NCI-H2029 (cell line): ENCODE measurements at places on chromosomes 2 and 18.

DNA sequence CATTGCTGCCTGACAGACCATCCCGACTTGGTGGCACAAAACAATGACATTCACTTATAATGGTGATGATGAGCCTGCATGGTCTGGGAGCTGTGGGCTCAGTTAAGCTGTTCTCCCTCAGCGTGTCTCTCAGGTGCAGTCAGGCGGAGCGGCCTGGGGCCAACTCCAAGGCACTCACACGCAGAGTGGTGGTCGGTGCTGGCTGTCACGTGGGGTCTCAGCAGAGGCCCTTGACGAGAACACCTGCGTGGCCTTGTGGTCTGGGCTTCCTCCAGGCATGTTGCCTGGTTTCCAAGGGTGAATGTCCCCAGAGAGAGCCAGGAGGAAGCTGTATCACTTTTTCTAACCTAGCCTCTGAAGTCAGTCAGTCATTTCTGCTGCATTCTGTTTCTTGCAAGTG, 29.8 kb downstream of the ARMC9 start:
- DNase-seq = peak; percentile 48

- peak; percentile 13 for DNase-seq
Observed at GRCh38 chr18:65990944-65991708, 240.3 kb downstream of the CDH7 start.

DNA sequence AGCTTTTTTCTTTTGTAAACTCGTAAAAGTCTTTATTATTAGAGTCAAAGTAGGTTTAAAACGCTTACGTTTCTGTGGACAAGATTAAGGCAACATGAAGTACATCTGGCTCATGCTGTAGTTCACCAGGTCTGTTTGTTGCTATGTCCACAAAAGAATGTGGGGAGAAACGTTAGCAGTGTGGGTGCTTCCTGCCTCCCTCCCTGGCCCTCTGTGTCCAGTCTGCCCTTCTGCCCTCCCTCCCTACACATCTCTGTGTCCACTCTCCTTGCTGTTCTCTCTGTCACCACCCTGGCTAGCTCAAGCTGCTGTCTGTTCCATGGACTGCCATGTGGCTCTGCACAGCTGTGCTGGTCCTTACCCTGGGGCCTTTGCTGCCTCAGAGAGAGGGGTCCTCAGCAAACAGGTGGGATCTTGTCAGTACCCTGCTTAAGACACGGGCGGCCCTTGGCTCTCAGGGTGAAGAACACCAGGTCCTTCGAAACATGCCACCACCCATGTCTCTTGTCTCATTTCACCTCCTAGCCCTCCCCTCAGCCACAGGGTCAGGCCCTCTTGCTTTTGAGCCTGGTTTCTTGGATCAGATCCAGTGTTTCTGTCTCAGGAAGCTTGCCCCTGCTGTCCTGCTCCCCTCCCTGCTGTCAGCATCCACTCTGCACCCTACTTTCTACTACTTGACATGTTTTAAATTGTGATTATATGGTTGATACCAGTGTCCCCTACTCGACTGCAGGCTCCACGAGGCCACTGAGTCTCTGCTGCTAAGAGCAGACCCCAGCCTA, 79.2 kb downstream of the LIMS1 start:
- no peak for DNase-seq

DNA sequence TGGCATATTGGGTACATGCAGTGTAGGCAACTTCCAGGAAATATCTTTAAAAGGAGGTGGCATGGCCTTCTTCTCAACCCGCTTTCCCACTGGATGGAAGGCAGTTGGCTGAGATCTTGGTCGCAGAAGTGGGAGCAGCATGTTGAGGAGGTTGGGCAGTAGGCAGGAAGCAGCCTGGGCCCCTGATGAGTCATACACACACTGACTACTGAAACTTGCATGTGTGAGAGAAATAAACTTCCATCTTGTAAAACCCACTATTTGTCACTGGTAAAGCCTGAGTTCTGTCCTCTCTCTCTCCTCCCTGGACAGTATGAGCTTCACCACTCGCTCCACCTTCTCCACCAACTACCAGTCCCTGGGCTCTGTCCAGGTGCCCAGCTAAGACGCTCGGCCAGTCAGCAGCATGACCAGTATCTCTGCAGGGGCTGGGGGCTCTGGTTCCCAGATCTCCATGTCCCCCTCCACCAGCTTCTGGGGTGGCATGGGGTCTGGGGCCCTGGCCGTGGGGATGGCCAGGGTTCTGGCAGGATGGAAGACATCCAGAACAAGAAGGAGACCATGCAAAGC, 233.8 kb upstream of the SPRED2 start:
- no peak for DNase-seq

DNA sequence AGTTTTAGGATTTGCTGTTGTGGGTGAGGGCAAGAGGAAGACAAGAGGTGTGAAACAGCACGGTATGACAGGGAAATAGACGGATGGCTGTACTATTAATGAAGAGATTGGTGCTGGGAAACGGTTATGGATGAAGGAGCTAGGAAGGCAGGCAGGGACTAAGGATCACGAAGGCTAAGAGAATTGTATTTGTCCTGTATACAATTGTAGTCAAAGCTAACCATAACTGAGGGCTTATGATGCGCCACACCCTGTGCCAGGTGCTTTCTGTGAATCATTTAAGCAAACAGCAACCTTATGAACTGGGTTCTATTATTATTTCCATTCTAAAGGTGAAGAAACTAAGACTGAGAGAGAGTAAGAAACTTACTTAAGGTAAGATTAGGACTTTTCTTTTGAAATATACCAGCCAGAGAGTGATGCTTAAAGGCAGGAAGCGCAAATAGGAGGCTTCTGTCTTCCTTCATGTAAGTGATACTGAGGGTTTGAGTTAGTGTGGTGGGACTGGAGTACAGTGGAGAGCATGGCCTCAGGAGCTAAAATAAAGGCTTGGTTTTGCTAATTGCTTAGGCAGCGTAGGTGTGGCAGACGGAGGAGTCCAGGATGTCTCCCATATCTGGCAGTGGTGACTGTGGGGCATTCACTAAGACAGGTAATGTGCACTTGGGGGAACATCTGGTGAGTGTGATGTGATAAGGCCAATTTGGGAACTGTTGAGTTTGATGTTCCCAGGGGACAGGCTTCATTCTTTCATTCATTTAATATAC, 85.8 kb downstream of the PLEKHM3 start:
- no peak for DNase-seq

DNA sequence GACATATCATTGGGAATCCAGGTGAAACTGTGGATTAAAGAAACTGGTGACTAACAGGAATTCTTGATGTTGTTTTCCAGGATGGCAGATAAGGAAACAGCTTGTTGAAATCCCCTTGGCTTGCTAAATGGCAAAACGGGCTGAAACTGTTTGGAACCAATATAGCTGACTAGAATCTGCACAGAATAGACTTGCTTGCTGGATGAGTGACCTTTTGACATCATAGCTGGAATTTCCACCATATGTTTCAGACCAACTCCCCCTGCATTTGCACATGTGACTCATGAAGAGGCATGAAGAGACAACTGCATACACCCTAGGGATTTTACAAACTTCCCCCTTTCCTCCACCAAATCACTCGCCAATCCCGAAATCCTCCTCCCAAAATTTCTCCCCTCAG, 87.7 kb upstream of the LYPD1 start:
- DNase-seq = no peak

- no peak for DNase-seq
Observed at GRCh38 chr2:197158591-197159550, 151.7 kb downstream of the ANKRD44 start.

- DNase-seq = no peak
Observed at GRCh38 chr2:229559986-229560385, 154.4 kb downstream of the DNER start.

GRCh38 chr2:121319941-121320340, 34.9 kb upstream of the TFCP2L1 start:
- no peak for DNase-seq

GRCh38 chr2:129744649-129745048, 234.8 kb upstream of the RAB6C start:
- peak; percentile 53 for DNase-seq
